Cortex of kidney (tissue), 1 donor: ENCODE measurements at places on chromosomes 6 and 20.

- DNase-seq = no peak
Observed at GRCh38 chr6:152094992-152095592, 287.6 kb downstream of the ESR1 start.

GRCh38 chr6:13427801-13428582, 59.4 kb downstream of the GFOD1 start:
- no peak for DNase-seq

GRCh38 chr6:106442395-106442794, 81.9 kb downstream of the CRYBG1 start:
- no peak for DNase-seq

DNA sequence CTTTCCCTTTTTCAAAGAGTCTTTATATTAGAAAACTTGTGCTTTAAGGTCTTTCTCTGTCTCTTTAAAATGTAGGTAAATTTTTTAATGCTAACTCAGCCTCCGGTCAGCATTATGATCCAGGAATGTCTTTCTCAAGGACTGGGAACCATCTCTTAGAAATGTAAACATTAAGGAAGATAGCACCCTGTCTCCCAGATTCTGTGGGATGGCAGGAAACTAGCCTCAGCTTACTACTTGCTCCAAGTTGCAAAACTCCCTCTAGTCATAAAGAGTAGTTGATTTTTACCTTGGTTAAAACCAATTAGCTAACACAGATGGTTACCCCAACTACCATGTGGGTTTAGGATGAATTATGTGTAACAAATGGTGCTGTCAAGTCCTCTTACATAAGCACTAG, 4.7 kb upstream of the TAAR1 start:
- no peak for DNase-seq

- no peak for DNase-seq
Observed at GRCh38 chr6:142444376-142444775, 142.6 kb downstream of the ADGRG6 start.

DNA sequence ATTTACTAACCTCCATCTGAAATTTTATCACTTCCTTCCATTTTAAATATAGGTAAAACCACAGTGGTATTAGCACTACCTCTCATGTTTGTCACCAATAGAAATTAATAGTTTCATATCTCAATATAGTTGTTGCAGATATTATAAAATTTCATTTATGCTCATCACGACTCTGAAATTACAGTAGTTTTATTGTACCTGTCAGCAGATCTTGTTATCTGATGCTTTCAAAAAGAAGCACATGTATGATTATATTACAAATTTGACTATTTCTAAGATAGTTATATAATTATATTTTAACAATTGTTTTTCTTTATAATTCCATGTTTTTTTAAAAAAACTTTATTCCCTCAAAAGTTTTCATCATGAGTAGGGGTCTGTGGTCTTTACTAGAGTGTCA, 4.8 kb downstream of the TAAR5 start:
- no peak for DNase-seq

DNA sequence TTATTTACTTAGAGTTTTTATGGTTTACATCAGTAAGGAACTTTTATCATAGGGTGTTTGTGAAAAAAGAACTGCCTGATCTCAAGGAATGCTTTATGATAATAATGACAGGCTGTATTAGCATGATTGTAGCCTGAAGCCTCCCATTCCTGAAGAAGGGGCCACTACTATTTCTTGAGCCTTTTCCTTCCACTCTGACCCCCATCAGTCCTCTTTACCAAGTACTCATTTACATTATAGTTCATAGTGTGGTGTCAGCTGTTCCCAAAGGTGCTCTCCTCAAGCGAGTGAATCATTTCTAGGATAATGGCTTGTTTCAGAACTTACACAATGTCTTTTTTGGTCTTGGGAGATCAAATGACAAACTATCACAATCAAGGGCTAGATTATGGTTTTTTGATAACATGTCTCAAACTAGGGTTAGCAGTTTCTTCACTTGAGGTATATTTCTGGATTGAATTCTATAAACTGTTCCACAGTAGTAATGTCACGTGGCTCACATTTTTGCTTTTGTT, 283.6 kb downstream of the CDKAL1 start:
- DNase-seq = no peak

- DNase-seq = no peak
Observed at GRCh38 chr6:41269166-41269565, 17.3 kb downstream of the TREM1 start.

DNA sequence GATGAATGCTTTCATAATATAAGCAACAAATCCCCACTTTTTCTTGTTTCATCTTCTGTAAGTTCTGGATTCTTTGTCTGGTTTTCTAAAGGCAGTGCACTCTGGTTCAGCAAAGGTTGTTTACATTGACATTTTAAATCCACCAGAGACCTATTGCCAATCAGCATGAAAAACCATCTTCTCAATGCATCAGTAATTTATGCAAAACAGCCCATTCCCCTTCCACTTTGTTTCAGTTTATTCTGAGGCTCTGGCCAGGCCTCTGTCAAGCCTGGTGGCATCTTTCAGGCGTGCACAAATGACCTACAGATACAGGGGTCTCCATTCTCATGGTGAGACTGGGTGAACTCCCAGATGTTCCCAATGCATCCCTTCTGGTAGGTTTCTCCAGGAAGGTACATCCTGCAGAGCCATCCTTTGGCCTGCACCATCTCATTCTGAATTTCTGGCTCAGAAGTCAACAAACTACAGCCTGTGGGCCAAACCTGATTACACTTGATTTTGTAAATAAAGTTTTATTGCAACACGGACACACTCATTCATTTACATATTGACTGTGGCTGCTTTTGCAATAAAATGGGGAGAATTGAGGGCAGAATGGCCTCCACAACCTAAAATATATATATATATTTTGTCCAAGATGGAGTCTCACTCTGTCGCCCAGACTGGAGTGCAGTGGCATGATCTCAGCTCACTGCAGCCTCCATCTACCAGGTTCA, 405.4 kb downstream of the PREX1 start:
- DNase-seq = no peak

- DNase-seq = no peak
Observed at GRCh38 chr6:10397756-10398445, 17.0 kb downstream of the TFAP2A start.

DNA sequence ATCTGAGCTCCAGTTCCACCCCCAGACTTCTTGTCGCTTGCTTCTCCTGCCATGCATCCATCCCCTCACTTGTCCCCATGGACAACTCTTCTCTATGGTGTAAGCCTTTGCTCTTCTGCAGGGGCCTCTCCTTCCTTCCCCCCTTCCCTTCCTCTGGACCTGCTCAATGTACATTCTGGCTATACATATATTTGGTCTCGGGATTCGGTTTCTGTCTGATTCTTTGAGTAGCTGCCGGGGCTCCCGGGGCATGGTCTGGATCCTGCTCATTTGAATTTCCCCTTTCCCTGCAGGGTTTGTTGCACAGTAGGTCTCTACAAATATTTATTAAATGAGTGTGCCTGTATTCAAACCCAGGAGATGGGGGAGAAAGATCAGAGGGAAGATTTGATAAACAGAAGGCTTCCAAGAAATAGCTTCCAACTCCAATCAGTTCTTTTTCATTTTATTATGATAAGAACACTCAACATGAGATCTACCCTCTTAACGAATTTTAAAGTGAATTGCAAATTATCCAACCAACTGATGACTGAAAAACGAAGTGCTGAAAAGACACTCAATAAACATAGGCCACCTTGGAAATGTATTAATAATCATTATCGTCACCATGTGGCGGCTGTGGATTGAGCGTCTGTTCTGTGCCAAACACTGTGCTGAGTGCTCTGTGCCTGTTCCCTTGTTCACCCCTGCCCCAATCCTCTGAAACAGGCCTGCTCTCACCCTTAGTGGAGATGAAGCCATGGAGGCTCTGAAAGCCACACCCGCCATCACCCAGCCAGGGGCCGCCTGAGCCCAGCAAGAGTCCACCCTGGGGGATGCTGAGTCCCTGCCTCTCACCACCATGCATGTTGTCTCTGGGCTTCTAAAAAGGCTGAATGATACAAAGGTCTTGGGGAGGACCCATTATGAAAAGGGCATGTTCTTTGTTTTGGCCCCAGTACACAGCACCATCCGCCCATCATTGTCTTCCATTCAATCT, 34.3 kb upstream of the APCDD1L start:
- DNase-seq = no peak

DNA sequence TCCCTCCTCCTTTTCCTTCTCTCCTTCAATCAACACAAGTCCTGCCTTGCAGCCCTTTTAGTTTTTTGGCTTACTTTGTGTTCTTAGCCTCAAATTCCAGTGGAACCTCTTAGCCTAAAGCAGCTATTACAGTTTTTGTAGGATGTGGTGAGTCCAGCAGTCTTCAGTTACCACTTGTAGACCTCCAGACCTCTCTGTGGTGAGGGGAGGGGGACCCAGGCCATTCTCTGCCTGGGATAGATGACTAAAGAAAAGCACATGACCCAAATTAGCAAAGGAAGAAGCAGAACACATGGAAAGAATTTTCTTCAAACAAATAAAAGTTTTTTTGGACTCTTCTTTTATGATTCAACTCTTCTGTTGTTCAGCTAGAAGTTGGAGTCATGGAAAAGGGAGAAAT, 246.5 kb downstream of the HAO1 start:
- no peak for DNase-seq

DNA sequence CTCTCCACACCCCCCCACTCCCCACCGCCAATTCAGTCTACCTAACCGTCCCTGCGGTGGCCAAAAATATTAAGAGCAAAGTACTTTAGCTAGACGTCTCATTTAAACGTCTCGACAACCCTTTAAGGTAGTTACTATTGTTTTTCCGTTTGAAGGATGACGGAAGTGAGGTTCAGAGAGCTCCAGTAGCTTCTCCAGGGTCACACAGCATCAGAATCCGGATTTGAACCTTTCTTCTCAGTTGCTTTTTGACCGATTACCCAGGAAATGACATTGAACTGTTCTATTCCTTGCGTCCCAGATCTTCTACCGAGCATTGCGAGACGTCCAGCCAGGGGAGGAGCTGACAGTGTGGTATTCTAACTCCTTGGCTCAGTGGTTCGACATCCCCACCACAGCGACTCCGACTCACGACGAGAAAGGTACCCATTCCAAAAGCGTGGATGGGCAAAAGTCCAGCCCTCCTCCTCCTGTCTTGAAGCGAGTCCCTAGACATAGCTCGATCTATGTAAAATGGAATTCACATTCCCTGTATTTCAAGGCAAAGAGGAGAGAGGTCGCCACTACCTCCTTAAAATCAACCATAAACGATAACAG, 2.4 kb downstream of the PRDM13 start:
- DNase-seq = no peak

DNA sequence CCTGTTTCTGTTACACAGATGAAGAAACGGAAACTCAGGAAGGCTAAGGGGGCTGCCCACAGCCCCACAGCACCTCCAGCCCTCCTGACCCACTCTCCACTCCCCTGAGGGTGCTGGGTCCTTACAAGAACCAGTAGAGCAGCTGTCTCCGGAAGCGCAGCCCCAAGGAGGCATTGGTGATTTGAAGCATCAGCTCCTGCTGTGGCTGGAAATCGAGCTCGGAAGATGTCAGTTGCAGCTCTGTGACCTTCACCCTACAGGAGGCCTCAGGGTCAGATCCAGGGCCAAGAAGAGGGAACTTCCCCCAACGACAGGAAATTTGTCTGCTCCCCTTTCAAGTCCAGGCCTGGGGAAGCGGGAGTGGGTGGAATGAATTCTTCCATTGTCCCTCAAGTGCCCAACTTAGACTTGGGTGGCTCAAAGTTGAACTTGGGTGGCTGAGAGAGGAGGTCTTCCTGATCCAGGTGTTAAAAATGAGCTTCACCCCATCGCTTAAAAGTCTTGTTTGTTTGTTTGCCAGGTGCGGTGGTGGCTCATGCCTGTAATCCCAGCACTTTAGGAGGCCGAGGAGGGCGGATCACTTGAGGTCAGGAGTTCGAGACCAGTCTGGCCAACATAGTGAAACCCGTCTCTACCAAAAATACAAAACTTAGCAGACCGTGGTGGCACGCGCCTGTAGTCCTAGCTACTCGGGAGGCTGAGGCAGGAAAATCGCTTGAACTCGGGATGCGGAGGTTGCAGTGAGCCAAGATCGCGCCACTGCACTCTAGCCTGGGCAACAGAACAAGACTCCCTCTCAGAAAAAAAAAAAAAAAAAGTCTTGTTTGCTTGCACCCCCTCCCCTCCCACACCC, 1.9 kb downstream of the PLTP start:
- DNase-seq = no peak

- DNase-seq = no peak
Observed at GRCh38 chr20:62307226-62308101, 4.7 kb downstream of the ADRM1 start.

DNA sequence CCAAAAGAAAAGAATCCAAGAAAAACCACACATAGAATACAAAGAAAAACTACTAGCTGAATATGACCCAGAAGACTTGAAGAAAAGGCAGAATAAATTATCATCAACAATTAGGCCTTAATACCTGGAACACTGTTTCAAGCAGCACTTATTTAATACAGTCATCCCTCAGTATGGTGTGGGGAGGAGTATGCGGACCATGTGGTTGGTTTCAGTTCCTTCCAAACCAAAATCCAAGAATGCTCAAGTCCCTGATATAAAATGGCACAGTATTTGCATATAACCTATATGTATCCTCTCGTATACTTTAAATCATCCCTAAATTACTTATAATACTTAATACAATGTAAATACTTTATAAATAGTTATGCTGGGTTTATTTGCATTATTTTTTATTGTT, 16.1 kb downstream of the CDK19 start:
- DNase-seq = no peak

- no peak for DNase-seq
Observed at GRCh38 chr20:62892348-62893304, 31.0 kb upstream of the TCFL5 start.

DNA sequence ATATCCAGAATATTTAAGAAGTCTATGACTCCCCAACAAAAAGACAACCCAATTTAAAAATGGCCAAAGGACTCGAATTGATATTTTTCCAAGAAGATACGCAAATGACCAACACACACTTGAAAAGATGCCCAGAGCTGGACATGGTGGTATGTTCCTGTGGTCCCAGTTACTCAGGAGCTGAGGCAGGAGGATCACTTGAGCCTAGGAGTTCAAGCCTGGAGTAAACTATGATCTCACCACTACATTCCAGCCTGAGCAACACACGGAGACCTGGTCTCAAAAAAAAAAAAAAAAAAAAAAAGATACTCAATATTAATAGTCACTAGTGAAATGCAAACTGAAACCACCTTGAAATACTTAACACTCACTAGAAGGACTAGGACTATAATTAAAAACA, 12.2 kb upstream of the ARMC2 start:
- DNase-seq = no peak

- no peak for DNase-seq
Observed at GRCh38 chr6:6676910-6677441, 88.5 kb downstream of the LY86 start.

- no peak for DNase-seq
Observed at GRCh38 chr20:49620364-49621240, 52.7 kb upstream of the PTGIS start.

DNA sequence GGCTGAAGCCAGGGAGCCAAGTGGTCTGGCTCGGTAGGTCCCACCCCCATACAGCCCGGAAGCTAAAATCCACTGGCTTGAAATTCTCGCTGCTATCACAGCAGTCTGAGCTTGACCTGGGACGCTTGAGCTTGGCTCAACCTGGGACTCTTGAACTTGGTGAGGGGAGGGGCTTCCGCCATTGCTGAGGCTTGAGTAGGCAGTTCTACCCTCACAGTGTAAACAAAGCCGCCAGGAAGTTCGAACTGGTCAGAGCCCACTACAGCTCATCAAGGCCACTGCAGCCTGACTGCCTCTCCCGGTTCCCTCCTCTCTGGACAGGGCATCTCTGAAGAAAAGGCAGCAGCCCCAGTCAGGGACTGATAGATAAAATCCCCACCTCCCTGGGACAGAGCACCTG, 1337.7 kb downstream of the HACE1 start:
- DNase-seq = no peak

- DNase-seq = no peak
Observed at GRCh38 chr6:27693766-27694546, 218.2 kb downstream of the OR2B2 start.

GRCh38 chr6:8207191-8207868, 105.0 kb upstream of the EEF1E1 start:
- no peak for DNase-seq
